NCI-H748 treated with DMSO at 0.1 percent for 48 hours (cell line): ENCODE measurements at places on chromosomes 11 and 22.

GRCh38 chr11:127564810-127565209 lies 564.2 kb upstream of the KIRREL3 start:
- DNase-seq, result no peak

- DNase-seq, result no peak
These were observed 86.2 kb downstream of the MSANTD4 start for GRCh38 chr11:105935791-105936190.

DNA sequence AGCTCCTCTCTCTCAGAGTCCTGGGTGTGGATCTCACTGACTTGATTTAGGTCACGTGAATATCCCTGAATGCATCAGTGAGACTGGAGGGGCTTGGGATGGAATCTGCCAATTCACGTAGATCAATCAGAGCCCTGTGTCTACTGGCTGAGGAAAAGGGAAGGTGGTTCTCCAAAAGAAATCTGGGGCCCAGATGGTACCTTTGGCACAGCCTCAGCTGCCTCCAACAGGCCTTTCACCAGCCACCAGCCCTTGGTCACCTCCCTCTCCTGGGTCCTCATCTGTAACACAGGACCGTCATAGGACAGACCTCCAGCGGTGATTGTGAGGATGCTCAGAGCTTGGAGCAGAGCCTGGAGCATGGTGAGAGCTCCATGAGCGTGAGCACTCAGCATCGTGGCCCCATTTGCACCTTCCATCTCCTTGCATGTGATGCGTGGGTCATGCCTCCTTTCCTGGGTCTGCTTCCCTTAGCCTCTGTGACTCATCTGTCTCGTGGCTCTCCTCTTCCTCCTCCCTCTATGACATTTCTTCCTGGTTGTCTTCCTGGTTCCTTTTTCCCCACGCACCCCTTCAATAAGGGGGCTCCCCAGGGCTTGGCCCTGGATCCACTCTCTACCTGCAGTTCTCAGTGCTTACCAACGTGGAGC lies 7.5 kb upstream of the MIEF1 start:
- no peak for DNase-seq

GRCh38 chr22:26082866-26083265 lies 86.4 kb upstream of the SEZ6L start:
- peak; percentile 72 for DNase-seq

GRCh38 chr11:113666584-113666983 lies 39.5 kb downstream of the TMPRSS5 start:
- no peak for DNase-seq

GRCh38 chr22:21622011-21622918 lies 7.6 kb downstream of the YDJC start:
- no peak for DNase-seq

- no peak for DNase-seq
These were observed 59.8 kb downstream of the TENM4 start for GRCh38 chr11:79381036-79381435.

GRCh38 chr11:27977527-27977926 lies 130.4 kb downstream of the KIF18A start:
- no peak for DNase-seq
